Cortex of kidney (tissue), 1 donor: ENCODE measurements at places on chromosomes 5 and 9.

- DNase-seq, result no peak
These were observed 312.5 kb upstream of the SEMA6A start for GRCh38 chr5:116887104-116887503.

GRCh38 chr5:6722015-6722414 is 8.8 kb downstream of the TENT4A start:
- no peak for DNase-seq

DNA sequence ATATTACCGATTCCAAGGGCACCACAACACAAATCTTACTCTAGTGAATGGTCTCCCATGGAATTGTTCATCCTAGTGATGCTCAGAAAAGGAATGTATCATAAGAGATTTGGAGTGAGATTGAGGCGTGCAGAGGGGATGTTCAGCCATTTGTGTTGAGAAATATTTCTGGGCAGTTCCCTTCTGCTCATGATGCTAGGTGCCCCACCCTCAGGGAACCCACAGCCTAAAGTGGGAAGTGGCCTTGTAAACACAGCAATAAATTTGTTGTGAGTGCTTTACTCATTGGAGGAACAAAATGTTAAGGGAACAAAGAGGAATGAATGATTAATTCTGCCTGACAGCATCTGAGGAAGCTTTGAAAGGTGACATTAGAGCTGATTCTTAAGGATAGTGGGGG is 129.9 kb downstream of the TLE4 start:
- DNase-seq, result no peak

- no peak for DNase-seq
These were observed 201.7 kb downstream of the EFNA5 start for GRCh38 chr5:107469064-107469463.

DNA sequence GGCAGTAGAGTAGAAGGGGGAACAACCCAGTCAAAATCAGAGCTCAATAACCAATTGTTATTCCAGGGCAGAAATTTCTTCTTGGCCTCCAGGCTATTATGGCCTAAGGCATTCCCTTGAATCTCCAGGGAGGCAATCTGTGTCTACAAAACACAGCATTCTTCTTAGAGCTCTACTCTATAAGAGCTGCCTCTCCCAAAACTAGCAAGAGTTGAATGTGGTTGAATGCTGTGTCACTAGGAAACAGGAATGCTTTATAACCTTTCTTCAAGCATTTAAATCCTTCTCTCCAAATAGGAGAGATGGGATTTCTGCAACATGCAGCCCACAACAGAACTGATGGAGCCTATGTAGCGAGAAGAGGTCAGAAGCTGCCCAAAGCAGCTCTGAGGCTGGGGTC is 97.1 kb upstream of the APC start:
- no peak for DNase-seq

- DNase-seq, result no peak
These were observed 21.0 kb downstream of the ESM1 start for GRCh38 chr5:54964405-54964804.

DNA sequence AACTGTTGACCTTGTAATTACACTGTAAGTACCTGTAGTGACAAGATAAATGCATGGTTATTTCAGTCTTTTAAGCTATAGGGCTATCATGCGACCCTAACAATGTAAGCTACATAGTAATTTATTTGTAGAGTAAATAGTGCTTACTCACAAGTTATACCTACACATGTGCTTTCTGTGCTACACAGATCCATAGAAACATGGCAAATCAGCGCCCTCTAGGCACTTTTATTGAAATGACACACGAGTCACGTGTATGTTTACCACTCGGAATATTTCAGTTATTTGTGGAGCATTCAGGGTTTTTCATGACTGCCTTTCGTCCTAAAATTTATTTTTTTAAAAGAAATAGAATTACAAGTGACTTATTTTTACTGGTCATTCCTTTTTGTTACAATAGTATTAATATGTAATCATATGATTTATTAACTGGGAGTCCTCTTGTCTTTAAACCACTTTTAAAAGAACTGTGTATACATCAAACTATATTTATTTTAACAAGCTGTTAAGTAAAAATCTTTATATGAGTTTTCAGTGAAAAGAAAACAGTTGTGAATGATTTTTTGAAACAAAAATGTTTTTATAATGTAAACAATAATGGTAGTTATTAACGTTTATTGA is 1242.3 kb upstream of the WWC1 start:
- no peak for DNase-seq

- no peak for DNase-seq
These were observed 710 bp upstream of the PIP5KL1 start for GRCh38 chr9:127931092-127931881.

GRCh38 chr5:34932947-34933346 is 3.6 kb downstream of the DNAJC21 start:
- DNase-seq, result no peak

DNA sequence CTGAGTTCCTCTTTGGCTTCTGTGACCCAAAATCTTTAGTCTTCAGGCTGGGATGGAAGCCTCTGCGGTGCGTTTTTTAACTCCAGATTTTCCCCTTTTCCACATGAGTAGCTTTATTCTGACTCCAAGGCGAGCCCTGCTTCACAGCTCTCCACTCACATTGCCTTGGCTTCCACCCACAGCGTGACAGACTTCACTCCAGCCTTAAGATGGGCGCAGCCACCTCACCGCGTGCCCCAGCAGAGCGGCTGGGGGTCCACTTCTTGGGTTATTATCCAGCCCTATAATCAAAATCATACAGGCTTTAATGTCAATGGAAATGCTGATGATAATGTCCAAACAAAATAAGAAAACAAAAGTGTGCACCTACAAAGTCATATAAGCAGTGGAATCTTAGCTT is 1.2 kb downstream of the EXOC3 start:
- DNase-seq, result no peak

GRCh38 chr5:134568761-134569695 is 43.6 kb downstream of the JADE2 start:
- DNase-seq, result no peak

DNA sequence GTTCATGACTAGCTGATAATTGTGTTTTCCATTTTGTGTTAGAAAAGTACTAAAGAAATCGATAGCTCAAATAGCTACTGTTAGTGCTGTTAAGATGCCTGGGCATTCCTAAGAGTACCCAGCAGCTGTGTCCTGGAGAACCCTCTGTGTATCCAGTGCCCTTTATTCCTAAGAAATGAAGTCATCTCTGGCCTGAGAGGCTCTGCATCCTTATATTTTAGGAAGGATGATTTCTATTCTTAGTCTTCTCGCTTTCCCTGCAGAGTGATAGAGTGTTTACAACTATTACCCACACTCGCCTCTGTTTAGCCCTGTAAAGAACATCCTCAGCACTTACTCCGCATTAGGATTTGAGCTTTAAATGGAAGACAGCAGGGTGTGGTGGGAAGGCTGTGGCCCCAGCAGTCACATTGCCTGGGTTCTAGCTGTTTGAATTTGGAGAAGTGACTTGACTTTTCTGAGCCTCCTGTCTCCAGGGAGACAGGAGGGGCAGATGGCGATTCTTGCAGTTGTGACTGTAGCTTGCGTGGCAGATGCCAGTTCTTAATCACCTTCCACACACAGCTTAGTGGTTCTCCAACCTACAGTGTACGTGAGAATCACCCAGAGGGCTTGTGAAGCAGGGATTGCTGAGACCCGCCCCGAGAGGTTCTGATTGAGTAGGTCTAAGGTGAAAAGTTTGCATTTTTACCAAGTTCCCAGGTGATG is 177.2 kb upstream of the PITX1 start:
- no peak for DNase-seq

DNA sequence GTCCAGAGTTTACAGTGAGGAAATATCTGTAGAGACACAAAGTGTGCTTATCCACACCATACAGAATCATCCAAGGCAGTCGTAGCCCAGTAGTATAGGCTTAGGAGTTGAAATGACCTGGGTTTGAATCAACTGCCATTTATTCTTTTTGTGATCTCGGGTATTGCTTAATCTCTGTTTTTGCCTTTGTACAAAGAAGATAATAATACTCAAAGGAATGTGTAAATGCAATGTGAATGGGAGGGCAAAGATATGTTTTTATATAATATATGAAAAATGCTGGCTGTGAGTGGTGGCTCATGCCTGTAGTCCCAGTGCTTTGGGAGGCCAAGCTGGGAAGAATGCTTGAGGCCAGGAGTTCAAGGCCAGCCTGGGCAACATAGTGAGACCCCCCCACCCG is 141.1 kb downstream of the SPATA31D1 start:
- DNase-seq, result no peak

GRCh38 chr9:98369896-98370295 is 114.4 kb upstream of the TBC1D2 start:
- DNase-seq, result no peak

DNA sequence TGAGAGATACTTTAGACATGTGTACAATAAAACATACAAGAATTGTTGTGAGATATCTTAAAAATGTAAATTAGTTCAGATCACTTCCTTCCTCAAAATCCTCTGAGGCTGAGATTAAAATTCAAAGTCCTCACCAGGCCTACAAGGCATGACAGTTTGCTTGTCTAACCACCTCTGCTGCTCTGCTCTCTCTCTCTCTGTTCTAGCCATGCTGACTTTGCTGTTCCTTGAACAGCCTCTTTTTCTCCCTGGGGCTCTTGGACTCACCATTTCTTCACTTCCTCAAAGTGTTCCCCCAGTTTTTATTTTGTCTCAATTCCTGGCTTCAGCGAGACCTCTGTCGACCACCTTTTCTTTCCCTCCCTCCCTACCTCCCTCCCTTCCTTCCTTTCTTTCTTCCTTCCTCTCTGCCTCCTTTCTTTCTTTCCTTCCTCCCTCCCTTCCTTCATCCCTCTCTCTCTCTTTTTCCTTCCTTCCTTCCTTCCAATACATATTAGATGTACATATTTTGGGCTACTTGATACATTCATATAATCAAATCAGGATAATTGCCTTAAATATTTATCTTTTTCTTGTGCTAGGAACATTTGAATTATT is 27.0 kb downstream of the CATSPER3 start:
- DNase-seq, result no peak

GRCh38 chr9:29514336-29514735 is 1941.1 kb upstream of the C9orf72 start:
- DNase-seq, result no peak

DNA sequence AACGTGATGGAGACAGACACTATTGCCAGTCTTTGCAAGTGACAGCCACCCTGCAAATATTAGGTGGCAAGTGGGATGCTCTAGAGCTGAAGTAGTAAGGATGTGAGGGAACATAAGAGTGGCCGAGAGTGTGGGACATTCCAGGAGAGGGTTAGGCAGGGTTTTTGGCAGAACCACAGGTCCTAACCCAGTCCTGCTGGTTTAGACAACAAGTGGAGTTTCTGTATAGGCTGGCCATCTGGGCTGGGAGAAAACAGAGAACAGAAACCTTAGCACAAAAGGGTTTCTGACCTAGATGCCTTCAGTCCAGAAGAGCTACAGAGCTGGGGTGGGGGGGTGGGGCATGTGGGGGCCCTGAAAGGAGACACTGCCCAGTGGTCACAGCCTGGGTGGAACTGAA is 107.4 kb downstream of the TMEM174 start:
- DNase-seq, result no peak

GRCh38 chr9:107228496-107229039 is 54.5 kb upstream of the RAD23B start:
- DNase-seq, result no peak

DNA sequence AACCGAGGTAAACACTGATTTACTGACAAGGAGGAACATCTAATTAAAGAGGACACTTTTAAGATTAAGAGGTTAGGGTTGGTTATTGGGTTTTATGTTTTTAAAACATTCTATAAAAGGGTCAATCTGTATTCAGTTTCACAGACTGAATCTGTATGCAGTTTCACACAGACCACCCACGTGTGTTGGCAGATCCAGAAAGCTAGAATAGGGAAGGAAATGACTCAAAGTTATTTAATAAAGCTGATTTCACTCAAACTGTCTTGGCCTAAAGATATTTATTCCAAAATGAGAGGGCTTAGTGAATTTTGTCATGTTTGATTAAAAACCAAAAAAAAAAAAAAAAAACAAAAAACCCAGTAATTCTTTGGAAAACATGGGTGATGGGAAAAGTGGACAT is 140.2 kb downstream of the SLC24A2 start:
- DNase-seq, result no peak

GRCh38 chr5:126139773-126140172 is 283.4 kb upstream of the GRAMD2B start:
- no peak for DNase-seq

DNA sequence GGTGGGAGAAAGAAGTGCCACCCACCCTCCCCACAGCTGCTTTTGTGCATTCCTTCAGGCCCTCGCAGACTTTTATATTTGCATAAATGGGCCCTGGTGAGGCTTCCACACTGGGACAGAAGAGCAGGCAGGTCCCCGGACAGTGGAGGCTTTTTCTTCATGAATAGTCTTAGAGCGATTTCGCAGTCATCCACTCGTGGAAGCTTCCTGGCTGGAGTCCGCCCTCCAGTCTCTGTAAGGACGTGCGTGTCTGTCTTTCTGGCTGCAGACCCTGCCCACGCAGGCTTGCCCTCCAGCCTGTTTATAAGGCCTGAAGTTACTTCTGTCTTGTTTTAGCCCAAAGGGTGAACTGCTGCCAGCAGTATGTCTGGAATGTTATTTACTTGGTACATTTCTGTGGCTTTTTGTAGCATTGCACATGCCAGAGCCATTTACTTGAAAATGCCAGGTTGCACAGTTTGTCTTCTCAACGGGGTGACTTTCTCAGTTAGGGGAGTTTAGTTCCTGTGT is 195.7 kb downstream of the AOPEP start:
- no peak for DNase-seq

DNA sequence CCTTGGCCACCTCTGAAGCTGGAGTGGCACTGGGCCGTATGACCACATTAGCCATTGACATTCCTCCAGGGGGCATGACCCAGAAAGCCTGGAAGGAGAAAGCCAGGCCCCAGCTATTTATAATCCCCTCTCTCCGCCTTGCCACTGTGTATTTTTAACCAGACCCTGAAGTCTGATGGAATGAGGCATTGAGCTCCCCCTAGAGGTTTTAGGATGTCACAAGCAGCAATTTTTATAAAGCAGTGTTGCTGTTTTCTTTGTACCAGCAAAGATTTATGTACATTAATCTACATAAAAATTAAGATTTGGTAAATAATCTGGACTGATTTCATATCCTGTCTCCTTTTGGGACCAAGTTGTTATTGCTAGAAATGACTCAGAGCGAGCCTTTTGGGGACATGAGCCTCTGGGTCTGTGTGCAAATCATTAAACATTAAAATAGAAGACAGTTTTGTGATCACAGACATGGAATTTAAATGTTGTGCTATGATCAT is 127.1 kb downstream of the TRIO start:
- no peak for DNase-seq

- DNase-seq, result no peak
These were observed 83.4 kb upstream of the DMRT1 start for GRCh38 chr9:758146-758545.

DNA sequence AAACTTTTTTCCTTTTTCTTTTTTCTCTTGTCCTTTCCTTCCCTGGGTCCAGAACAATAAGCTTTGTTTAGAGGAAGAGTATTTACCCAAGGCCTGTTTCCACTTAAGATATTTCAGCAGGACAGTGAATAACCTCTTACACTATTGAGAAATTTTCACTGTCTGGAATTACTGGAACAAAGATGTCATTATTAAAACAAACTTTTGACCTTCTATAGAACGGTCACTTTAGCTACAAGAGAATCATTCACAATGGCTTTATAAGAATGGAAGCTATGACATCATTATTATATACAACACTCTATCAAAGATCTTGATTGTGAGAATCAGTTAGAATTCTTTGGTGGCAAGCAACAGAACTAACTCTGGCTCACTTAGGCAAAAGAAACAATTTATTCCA is 22.0 kb upstream of the ARHGAP26 start:
- no peak for DNase-seq
